Activated T-helper 1 cell treated with Interleukin-2 at 50 U/mL for 16 hours (primary cell): ENCODE measurements at places on chromosomes 5 and 9.

DNA sequence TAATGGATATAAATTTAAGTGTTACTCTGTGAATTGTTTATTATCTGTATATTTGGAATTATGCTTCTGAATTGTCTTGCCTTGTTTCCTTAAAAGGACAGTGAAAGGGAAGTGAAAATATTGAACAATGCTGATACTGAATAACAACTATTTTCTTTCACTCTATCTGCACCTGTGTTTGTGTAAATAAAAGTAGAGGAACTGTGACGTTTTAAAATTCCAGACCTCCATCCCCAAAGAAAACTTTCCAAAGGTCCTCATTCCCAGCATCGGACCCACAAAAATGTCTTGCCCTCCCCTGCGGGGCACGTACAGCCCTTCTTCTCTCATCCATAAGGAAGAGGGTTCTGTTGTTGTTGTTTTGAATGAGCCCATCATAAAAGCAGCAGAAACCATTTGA, 100.0 kb downstream of the NLN start:
- no peak for DNase-seq

GRCh38 chr9:131125038-131125287, 423 bp upstream of the NUP214 start:
- no peak for DNase-seq

GRCh38 chr9:121735793-121736770, 84.6 kb downstream of the DAB2IP start:
- DNase-seq, result no peak

DNA sequence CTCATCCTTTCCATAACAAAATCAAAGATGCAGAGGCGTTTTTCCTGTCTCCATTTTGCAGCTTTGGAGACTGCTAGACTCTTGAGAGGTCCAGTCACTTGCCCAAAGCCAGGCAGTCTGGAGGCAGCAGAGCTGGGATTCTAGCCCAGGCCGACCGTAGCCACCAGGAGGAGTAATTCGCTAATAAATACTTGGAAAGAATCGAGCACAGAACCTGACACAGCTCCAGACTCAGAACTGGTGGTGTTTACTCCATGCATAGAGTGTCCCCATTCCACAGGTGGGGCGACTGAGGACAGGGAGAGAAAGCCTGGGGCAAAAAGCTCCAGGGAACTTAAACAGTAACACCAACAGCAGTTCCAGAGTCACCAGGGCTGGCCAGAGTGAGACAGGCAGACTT, 10.7 kb upstream of the CERCAM start:
- no peak for DNase-seq

- no peak for DNase-seq
Measured at GRCh38 chr5:168347368-168348083, 56.1 kb downstream of the WWC1 start.

DNA sequence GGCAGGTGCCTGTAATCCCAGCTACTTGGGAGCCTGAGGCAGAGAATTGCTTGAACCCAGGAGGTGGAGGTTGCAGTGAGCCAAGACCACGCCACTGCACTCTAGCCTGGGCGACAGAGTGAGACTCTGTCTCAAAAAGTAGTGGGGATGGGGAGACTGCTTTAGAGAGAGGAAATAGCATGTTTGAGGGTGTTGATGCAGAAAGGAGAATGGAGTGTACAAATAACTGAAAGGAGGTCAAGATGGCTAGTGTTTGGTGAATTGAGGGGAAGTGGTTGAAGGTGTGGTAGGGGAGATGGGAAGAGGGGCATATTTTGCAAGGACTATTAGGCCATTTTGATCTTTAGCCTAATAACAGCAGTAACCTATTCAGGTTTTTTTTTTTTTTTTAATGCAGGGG, 18.2 kb downstream of the TENT2 start:
- no peak for DNase-seq

GRCh38 chr9:126367616-126368015, 41.0 kb downstream of the MVB12B start:
- DNase-seq, result no peak

DNA sequence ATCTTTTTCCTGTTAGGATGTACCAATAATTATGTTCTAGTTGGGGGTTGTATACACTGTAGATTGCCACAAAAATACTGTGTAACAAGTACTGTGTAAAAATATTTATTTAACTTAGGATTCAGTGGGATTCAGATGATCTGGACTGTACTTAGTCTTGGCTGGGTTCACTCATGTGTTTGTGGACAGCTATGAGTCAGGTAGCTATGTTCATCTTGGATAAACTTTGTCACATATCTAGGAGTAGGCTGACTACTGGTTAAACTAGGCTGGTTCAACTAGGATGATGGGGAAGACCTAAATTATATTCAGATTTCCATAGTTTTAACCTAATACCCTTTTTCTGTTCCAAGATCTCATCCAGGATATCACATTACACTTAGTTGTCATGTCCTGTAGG, 32.1 kb upstream of the TNFSF15 start:
- DNase-seq, result no peak

DNA sequence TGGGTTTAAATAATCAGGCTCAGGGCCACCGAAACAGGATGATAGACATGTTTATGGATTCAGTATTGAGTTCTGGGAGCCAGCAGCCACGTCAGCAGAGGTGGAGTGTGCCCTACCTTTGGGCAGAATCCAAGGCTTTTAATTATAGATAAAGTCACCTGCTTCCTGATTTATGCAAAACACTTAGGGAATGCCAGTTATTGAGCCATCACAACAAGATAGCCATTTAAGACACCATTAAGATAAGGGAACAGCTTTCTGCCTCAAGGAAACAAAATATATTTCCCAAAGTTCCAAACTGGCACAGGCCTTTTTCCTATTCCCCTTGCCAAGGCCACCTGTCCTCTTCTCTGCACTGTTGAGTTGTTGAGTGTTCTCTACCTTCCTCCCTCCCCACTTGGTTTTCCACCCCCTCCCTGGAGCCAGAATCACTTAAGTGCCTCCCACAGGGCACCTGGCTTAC, 2.4 kb downstream of the CCL28 start:
- no peak for DNase-seq

GRCh38 chr5:53170746-53171349, 61.3 kb upstream of the MOCS2 start:
- no peak for DNase-seq

GRCh38 chr5:139638090-139638735, 9.9 kb upstream of the CXXC5 start:
- DNase-seq, result no peak

DNA sequence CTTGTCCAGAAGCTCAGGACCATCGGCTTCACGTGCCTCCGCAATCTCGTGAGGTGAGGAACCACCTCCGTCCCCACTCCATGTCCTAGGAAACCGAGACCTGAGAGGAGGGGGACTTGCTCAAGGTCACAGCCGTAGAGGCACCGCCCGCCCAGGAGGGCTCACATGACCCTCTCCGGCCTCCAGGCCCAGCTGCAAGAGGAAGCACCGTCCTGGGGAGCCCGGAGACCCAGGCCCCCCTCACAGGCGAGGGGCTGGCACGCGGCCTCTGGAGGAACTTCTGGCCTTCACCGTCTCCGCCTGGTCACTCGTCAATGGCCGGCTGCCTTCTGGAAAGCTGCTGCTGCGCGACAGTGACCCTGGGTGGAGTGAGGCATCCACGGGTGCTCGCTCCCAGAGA, 24.2 kb downstream of the FAM78A start:
- DNase-seq, result no peak
